Fibroblast of lung (primary cell): ENCODE measurements at places on chromosomes 5 and 9. TPM values are rescaled to one million over a fixed set of nuclear protein-coding genes. Genes with fewer than 3 reads are reported as not detected.

ISL1 gene
- not detected in 2 replicates for total RNA-seq

PCDHB6 gene
- 0.26 and 0.33 TPM in 2 replicates for total RNA-seq

SIT1 gene
- 0.17 TPM in 1 of 2 replicates, not detected in the other for total RNA-seq

NOXA1 gene
- total RNA-seq = 0.66 and 0.77 TPM in 2 replicates

SPRY4 gene
- 4.5 and 4.9 TPM in 2 replicates for total RNA-seq

IL5 gene
- not detected in 2 replicates for total RNA-seq

EDIL3 gene
- 9.2 and 12.1 TPM in 2 replicates for total RNA-seq

IDNK gene
- 5.9 and 7.8 TPM in 2 replicates for total RNA-seq

PCDHGA3 gene
- 1.5 and 2.8 TPM in 2 replicates for total RNA-seq

PPP2R2B gene
- total RNA-seq = under 0.01 and 1.5 TPM in 2 replicates

CRB2 gene
- under 0.01 TPM in 1 of 2 replicates, not detected in the other for total RNA-seq

EXD3 gene
- 7.4 and 13.0 TPM in 2 replicates for total RNA-seq

SGCD gene
- 21.1 and 67.5 TPM in 2 replicates for total RNA-seq

LCN2 gene
- total RNA-seq = not detected in 2 replicates

ZBTB43 gene
- total RNA-seq = 11.0 and 12.6 TPM in 2 replicates

HAND1 gene
- not detected in 2 replicates for total RNA-seq
